ENCODE measurements at places on chromosomes 5 and 9.
A peak's percentile ranks its signal among the peaks of the same experiment; 100 is the strongest.

- no peak for DNase-seq
Observed at GRCh38 chr5:171695804-171696203, 89.8 kb upstream of the SMIM23 start.

DNA sequence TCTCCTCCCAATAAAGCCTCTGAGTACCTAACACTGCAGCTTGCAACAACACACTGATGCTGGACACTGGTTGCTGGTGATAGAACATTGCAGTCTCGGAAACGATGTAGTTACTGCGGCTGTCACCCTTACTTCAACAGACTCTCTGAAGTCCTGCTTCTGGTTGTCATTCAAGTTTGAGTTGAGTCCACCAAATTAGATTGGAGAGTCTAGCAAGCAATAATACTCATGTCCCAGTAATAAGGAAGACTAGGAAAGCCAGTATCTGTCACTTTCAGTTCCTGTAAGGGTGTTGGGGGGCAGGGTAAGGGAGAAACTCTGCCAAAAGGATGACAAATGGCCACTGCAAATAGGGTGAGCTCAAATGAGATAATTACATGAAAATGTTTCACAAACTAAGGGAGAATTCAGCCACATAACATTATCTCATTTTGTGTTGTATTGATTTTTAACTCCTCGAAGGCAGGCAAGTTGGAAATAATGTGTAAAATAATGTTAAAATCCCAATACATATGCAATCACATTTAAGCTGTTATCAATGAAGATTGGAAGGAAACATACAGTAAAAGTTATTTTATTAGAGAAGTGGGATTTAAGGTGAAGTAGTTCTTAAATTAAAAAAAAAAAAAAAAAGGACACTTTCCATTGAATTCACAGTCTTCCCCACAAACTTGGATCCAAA lies 849 bp upstream of the IFT74 start:
- DNase-seq: no peak

DNA sequence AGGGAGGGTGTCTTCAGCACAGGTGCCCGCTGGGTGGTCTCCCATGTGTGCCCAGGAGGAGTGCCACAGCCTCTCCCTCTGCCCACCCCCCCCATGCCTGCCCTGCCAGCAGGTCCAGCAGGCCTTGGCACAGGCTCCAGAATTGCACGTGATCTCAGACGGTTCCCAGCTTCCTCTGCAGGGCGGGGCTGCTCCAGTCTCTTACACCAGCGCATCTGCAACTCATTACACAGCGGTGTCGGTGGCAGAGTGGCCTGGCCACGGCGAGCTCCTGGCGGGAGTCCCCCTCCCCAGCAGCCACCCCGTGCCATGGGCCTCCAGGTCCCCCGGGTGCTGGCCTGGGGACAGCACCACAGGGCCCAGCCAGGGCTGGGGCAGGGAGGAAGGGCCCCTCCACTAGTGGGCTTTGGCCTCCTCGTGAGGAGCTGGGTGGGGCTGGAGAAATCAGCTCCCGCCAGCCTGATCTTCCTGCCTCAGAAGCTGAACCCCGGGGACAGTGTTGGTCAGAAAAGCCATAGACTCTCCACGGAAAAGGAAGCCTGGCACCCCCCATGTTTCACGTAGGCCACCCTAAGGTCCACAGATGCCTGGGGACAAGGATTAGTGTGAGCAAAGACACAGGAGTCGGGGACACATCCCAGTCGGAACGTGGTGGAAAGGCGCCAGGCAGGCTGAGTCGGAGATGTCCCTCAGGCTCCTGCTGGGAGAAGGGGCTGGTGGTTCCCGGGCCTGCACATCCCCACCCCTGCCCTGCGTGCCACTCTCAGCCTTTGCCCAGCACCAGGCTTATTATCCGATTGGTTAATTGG lies 40.2 kb downstream of the RXRA start:
- peak; percentile 93 for DNase-seq

GRCh38 chr5:36153298-36153677 lies 1.4 kb downstream of the SKP2 start:
- no peak for DNase-seq

DNA sequence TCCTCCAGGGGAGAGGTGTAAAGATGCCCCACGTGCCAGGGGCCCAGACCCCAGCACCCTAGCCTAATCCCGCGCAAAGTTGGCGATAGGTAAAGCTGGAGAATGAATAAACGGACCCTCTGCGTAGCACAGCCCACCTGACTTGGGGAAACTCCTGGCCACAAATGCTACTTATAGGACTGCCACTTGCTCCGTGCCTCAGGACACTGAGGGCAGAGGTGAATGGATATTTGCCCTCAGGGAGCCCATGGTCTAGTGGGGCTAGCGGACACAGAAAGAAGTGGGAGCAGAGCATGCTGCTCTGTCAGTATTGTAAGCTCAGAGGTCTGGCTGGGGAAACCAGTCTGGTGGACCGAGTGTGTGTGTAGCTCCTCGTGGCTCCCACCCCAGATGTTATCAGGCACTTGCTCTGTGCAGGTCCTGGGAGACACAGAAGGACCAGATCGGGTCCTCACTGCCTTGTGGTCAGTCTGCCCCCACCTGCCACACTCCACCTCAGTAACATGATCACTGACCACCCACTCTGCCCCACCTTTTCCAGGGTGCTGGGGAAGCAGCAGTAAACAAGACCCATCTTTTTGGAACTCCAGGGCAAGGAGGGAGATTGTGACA lies 841 bp downstream of the GRK6 start:
- no peak for DNase-seq

GRCh38 chr5:126461838-126462237 lies 38.6 kb downstream of the GRAMD2B start:
- DNase-seq: no peak

DNA sequence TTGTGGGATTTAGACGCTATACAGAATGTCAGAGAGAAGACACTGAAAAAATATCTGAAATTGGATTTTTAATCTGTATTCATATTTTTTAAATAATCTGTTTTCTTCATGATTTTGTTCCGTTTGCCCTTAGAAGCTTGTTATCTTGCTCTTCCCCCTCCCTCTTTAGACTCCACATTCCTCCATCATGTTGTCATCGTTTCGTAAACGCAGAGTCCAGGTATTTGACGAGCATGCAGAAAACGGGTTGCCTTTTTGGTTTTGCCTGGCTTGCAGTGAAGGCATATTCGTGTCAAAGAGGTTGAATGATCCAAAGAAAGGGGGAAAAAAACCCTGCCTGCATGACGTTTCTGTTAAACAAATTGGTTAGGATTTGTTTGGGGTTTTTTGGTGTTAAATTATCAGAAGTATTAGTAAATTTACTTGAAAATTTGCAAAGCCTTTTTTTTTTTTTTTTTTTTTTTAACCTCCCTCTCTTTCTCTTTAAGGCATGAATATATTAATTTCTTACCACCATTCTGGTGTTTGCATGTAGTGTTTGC lies 2.9 kb downstream of the SPTAN1 start:
- DNase-seq: peak; percentile 45

DNA sequence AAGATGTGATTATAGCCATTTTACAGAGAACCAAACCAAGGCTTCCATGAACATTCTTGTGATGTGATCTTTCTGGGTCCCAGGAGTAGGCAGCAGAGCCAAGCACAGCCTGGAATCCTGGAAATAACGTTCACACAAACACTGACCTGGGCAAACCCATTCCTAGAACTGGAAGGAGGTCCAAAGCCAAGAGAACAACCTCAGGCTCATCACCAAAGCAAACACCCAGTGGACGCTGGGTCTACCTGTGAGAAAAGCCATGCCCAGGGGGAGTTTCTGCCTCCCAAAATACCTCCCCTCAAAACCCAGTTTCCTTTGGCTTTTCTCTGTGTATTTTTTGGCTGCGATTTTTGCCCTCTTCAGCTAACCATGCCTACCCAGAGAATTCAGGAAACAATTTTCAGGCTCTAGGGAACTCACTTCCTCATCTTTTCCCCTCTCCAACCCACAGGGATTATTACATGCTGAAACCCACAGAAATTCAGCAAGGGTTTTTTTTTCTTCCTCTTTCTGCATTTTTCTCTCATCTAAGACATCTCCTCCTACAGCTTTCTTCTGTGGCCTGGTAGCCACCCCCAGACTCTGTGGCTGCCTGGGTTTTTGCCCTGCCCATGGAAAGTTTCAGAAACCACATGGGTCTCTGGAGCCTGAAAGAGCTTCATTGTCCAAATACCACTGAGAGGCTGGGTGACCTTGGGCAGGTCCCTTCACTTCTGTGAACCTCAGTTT lies 75.0 kb downstream of the TNC start:
- peak; percentile 86 for DNase-seq

GRCh38 chr9:89438194-89438593 lies 59.7 kb downstream of the SEMA4D start:
- no peak for DNase-seq

GRCh38 chr5:2660315-2660714 lies 91.2 kb downstream of the IRX2 start:
- no peak for DNase-seq

- no peak for DNase-seq
Observed at GRCh38 chr5:68681929-68682328, 411.9 kb upstream of the SLC30A5 start.

- no peak for DNase-seq
Observed at GRCh38 chr9:83379045-83379444, 159.2 kb downstream of the FRMD3 start.

GRCh38 chr5:81537905-81538547 lies 144.1 kb upstream of the ACOT12 start:
- DNase-seq: no peak

- DNase-seq: no peak
Observed at GRCh38 chr5:137357436-137357835, 141.7 kb downstream of the SPOCK1 start.

DNA sequence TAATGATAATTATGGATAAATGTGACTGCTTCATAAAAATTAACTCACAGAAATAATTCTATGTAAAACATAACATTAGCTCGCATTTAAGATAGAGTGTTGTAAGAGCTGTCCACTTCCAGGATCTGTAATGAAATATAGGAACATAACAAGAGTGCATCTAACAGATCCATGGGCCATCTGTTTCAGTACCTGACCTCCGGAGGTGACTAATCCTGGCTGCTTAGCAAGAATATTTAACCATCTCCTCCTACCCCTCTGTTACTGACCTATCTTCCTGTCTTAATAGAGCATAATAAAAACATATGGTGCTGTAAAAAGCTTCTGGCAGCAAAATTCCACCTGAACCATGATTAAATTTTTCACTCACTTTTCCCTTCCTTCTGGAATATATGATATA lies 7.1 kb downstream of the PLCXD3 start:
- no peak for DNase-seq

DNA sequence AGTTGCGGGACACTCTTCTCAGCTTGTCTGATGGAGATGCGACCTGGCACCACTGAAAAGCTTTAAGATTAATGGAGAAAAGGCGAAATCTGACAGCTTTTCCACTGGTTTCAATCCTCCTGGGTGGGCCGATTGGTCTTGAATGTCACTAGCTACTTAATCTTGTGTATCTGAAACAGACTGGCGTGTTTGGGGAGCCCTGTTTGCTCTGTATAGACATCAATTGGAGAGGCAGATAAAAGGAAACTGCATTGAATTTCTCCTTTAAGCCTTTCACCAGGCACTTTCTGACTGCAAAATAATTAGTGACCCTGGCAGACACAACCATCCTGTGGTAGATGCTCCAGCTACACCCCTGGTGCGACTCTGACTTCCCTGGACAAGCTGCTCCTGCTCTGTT lies 224.2 kb downstream of the NDUFS4 start:
- DNase-seq: no peak

- peak; percentile 80 for DNase-seq
Observed at GRCh38 chr9:78932849-78933627, 636.1 kb downstream of the PSAT1 start.

DNA sequence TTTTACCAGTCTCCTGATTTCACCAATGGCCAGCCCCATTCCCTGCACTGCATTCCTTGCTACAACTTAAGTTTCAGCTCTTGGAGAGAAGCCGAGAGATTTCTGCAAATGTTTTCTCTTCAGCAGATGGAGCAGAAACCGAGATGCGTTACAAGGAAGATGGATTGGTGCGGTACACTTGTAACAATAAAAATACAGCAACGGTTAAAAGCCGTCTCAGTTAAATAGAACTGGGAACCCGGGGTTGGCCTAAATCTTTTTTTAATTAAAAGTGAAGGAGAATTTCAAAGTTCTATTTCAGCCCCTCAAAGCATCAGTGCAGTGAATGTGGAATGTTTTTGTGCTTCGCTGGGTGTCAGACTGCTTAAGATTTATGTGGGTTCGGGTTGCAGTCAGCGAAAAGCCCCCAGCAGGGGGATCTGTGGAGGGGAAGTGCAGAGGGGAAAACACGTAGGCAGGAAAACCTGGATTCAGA lies 19.8 kb downstream of the BRINP1 start:
- no peak for DNase-seq

DNA sequence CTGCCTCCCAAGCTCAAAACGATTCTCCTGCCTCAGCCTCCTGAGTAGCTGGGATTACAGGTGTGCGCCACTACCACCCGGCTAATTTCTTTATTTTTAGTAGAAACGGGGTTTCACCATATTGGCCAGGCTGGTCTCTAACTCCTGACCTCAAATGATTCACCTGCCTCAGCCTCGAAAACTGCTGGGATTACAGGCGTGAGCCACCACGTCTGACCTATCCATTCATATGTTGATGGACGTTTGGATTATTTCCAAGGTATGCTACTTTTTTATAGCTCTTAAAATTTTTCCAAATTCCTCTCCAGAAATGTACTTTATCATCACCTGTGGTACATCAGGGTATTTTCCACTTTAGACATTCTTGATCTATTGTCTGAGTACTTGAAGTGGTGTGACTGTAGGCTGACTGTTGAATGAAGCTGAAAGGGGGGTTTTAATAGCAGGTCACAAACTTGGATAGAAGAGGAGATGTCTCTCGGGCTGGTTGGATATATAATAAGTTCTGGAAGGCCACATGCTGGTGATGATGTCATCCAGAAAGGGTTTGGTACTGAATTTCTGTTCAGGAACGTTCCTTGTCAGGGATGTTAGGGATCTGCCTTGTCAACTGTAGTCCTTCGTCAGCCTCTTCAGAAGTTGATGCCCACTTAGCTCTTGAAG lies 7.4 kb downstream of the CTNNA1 start:
- no peak for DNase-seq

- peak; percentile 5 for DNase-seq
Observed at GRCh38 chr5:6837519-6838110, 124.4 kb downstream of the TENT4A start.

DNA sequence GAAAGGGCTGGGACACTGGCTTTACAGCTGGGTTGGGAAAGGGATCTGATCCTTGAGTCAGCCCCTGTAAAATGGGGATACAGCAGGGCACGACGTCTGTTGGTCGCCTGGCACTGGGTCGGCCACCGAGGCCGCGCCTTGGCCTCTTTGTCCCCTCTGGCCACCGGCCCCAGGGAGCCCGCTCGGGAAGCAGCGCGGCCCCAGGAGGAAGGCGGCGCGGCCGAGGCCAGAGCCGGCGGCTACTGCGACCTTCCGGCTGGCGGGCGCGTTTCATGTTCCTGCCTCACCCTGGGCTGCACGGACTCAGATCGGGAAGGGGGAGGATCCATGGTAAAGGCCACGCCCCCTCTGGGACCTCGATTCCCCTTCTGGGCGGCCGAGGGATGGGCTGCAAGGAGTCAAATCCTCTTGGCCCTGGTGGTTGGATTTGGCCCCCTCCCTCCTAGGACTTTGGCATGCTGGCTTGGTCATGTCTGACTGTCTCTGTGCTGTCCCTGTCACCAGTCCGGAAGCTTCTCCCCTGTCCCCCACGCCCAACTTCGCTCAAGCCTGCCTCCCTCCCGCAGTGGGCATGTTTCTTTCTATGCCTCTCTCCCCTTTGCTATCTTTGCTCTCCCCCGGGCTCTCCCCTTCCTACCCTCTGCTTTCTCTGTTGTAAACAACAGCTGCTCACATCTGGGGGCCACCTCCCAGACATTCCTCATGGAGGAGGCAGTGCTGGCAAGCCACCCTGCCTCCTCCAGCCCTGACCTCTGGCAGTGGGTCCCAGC lies 25.8 kb downstream of the FPGS start:
- peak; percentile 51 for DNase-seq

Data from fibroblast of skin of scalp (primary cell).